ENCODE measurements at places on chromosomes 5 and 9. TPM values are rescaled to one million over a fixed set of nuclear protein-coding genes. Genes with fewer than 3 reads are reported as not detected.

Gene PCDHGC4
- total RNA-seq, result 0.12 TPM

Gene INSYN2B
- total RNA-seq, result 0.97 TPM

Gene PCDHA9
- total RNA-seq, result 0.02 TPM

Gene SH3PXD2B
- total RNA-seq, result 11.5 TPM

Gene DTWD2
- 24.7 TPM for total RNA-seq

Gene GZMA
- total RNA-seq, result not detected

Gene HTR1A
- not detected for total RNA-seq

Gene TMEM232
- 0.84 TPM for total RNA-seq

Gene IL4
- total RNA-seq, result not detected

Gene TAS2R1
- not detected for total RNA-seq

Gene SPINK9
- total RNA-seq, result not detected

Gene CCNI2
- total RNA-seq, result not detected

DNA sequence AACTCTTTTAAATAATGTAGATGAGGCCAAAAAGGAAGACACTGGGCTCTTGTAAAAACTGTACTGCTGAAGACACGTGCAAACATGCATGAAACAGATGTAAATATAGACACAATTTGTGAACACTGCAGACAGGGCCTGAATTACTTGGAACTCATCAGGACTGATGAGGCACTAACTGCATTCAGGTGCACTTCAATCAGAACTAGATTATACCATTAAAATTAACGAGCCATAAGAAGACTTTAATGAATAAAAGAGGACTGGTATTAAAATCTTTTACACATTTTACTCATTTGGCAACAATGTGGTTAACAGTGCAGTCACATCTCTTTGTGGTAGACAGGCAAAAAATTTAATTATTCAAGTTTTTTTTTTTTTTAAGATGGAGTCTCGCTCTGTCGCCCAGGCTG, 13.4 kb upstream of the ZCCHC9 start:
- DNase-seq, result no peak

DNA sequence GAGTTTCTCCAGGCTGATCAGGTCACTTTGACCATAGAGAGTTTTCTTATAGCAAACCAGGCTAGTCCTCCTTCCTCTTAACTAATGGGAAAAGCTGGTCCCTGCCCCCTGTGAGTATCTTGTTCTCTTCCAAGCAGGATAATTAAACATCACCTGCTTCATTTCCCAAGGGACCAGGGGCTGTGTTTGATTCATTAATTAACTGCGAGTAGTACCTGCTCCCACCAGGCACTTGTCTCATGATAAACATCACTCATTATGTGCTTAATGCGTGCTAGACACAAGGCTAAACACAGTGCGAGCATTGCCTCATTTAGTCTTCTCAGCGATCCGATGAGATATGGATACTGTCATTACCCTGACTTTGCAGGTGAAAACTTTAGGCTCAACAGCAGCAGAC, 1.7 kb upstream of the FAM163B start:
- DNase-seq, result no peak

DNA sequence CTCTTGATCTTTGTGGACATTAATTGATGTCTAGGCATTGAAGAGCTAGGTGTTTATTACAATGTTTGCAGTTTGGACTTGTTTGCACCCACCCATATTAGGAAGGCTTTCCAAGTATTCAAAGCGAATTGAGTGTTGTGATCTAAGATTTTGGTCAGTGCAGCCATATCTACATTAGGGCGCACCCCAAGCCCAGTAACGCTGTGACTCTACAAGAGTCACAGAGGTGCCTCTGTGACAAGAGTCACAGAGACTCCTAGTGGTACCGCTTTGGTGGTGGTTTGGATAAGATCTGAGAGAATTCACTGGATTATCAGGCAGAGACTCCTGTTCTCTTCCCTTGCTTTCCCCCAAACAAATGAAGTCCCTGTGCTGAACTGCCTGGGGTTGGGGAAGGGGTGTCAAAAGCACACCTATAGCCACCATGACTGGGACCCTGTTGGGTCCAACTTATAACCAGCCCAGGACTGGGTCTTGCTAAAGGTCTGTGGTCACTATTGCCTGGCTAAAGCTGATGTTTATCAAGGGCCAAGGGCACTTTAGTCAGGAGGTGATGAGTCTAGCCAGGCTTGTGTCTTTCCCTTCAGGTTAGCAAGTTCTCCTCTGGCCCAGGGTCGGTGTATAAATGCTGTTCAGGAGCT, 114.1 kb upstream of the RIOK2 start:
- peak; percentile 39 for DNase-seq

- DNase-seq, result no peak
Measured at GRCh38 chr9:96868709-96869108, 14.4 kb upstream of the ZNF782 start.

DNA sequence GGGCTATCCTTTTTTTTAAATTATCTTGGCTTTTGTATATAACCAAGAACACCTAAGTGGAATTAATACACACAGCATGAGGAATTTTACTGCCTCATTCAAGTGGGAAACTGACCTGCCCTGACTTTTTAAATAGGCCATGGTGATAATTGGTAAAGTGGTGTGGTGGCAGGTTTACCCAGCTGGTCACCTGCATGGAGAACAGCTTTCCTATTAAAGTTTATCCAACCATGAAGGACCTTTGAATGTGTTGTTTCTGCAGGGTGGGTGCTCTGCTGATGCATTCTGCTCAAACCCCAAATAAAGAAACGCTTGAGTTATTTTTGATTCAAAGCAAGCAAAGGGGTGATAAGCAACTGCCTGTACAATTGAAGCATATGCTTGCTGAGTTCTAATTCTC, 261.0 kb upstream of the GRIN3A start:
- no peak for DNase-seq

- DNase-seq, result no peak
Measured at GRCh38 chr5:154849791-154850201, 607 bp downstream of the FAXDC2 start.

GRCh38 chr9:79581388-79581787, 9.6 kb downstream of the TLE4 start:
- DNase-seq, result no peak

GRCh38 chr9:123741214-123741613, 188.7 kb downstream of the DENND1A start:
- DNase-seq, result no peak

DNA sequence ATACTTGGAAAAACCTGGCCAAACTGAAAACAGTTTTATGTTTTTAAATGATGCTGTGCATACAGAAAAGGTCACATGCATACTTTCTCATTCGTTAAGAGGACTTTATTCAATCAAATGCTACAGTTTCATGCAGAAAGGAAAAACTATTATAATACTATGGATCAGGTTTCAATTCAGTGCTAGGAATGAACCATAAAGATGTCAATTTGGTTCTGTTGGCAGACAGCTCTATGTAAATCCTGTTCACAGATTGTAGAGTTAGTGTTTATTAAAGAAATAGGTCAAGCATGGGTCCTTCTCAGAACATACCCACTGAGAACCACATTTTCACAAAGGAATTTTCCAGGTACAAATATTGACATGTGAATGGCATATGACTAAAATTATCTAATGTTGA, 57.1 kb downstream of the RETREG1 start:
- no peak for DNase-seq

GRCh38 chr9:114281473-114282103, 41.3 kb upstream of the ORM1 start:
- DNase-seq, result no peak

- DNase-seq, result no peak
Measured at GRCh38 chr9:137188086-137188489, 272 bp downstream of the ANAPC2 start.

DNA sequence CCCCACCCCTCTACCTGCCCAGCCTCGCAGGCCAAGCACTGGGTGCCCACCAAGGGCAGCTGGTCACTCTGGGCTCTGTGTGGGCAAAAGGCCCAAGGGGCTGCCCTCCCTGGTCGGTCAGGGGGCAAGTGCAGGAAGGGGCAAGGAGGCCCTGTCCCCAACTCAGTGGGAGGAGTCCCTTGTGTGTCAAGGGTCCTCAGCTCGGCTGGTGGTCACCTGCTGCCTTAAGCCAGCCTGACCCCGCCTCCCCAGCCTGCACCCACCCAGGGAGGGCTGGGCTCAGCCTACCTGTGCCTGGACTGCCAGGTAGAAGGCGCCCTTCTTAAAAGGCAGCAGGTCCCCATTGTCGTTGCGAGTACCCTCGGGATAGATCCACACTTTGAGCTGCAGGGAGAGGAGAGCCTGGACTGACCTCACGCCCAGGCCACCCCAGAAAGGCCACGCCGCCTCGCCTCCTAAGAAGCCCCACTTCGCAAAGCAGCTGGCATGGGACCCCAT, 10.9 kb downstream of the AGPAT2 start:
- no peak for DNase-seq

- no peak for DNase-seq
Measured at GRCh38 chr5:177300236-177300880, 3.2 kb downstream of the RAB24 start.

- DNase-seq, result no peak
Measured at GRCh38 chr9:131190191-131190590, 64.8 kb downstream of the NUP214 start.

DNA sequence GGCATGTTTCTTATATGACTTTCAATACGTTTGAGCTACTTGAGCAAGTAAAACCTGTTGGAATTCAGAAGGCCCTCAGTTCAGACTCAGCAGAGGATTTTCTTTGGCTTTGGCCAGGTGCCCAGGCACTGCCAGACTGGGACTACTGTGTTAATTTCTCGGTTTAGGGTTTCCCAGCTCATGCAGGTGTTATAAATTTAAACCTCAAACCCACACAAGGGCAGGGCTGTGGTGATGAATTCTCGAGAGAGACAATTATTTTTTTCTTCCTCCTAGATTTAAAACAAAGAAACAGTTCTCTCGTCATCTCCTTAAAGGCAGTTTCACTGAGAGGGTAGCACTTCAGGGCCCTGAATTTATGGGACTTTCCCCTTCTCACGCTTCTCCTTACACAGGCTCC, 406.0 kb upstream of the PIK3R1 start:
- no peak for DNase-seq

DNA sequence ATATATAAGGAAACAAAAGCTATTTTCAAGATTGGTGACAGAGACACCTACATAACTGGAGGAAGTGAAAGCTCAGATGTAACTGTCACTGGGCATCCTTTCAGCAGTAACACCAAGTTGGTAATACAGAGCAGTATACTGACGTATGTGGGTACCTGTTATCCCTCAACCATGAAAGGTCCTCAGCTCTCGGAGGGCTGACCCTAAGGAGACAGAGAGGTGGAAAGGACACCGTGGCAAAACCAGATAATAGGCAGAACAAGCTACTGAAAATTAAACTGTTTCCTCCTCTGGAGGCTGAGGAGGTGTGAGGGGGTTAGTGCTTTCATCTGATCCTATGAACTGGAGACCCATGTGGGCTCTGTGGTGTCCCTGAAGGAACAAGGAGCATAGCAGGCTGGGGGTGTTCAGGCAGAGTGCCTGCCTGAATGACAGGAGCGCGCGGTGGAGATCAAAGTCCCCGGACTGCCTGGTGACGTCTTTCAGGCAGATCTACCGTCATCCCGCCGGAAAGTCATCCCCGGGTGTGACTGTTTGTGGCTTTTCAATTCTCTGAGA, 130.2 kb upstream of the FSTL4 start:
- DNase-seq, result peak; percentile 87

GRCh38 chr5:97383996-97384395, 200.9 kb upstream of the RIOK2 start:
- no peak for DNase-seq

GRCh38 chr5:1332461-1333001, 12.4 kb downstream of the CLPTM1L start:
- no peak for DNase-seq

DNA sequence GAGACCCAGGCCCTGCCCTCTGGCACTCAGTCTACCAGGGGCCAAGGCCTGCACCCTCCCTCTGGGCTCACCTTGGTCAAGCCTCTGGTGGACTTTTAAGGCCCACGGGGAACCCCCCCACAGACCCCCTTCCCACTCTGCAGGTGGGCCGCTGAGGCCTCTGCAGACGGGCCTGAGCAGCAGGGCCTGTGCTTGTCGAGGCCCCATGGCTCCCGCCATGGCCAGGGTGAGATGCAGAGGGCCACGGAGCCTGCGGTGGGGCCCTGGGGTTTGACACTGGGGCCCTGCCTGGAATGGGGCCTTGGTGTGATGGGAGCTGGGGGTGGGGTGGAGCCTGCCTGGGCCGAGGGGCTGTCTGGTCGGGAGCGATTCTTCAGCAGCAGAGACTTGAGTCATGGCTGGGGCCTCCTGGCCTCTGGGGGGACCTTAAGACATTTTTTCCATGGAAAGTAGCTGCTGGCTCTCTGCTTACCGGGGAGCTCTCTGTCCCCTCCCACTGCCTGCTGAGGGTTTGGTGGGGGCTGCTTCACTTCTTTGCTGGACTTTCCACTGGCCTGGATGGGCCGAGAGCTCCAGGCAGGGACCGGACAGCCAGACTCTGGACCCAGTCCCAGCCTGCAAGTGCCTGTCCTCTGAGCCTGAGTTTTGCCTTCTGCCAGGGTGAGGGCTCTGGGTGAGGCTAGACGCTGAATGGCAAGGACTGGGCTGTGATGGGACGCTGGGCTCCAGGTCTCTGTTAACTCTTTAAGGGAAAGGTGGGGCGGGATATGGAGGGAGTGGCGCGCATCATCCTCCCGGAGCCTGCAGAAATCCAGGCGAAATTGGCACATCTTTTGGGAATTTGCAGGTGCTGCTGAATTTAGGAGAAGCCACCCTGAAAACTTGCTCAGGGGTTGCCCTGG, 132.2 kb downstream of the RXRA start:
- DNase-seq, result no peak

GRCh38 chr5:51484326-51484725, 101.1 kb downstream of the ISL1 start:
- no peak for DNase-seq

GRCh38 chr9:93996863-93997262, 41.7 kb upstream of the BARX1 start:
- DNase-seq, result no peak

- no peak for DNase-seq
Measured at GRCh38 chr9:89518466-89519365, 20.8 kb upstream of the SEMA4D start.

DNA sequence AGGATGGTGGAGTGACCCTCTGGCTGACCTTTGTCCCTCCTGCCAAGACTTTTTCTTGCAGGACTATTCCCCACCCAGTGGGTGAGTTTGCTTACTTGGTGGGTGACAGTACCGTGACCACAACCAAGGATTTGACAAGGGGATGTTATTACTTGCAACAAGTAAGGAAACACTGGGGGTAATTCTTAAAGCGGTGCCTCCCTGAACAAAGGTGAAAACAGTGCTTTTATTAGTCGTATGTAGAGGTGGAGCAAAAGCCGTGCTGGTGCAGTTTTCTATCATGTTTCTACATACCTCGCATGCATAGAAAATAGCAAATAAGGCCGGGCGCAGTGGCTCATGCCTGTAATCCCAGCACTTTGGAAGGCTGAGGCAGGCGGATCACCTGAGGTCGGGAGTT, 41.0 kb upstream of the KDM4C start:
- DNase-seq, result no peak

- DNase-seq, result no peak
Measured at GRCh38 chr5:40646266-40646665, 33.4 kb upstream of the PTGER4 start.

DNA sequence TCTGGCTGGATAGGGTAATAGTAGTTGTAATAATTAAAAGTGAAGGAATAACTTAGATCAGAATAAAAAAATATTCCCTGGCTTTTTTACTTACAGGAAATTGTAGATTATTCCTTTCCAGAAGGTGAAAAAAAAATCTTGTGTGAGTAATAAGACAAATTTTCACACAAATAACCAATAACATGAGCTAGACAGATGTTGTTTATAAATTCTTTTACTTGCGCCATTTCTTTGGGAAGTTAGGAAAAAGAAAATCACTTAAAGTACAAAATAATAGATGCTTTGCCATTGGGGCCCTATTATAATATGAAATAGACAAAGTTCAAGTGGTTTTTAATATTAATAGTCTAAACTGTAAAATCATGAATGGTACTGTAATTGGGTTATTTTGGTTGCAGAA, 204.1 kb downstream of the ARRDC3 start:
- DNase-seq, result no peak
